Stimulated activated CD8-positive, alpha-beta memory T cell treated with anti-CD3 and anti-CD28 coated beads, Interleukin-15, amount 100 ng/mL, for 24 hours (primary cell): ENCODE measurements at places on chromosomes 2 and 18.

DNA sequence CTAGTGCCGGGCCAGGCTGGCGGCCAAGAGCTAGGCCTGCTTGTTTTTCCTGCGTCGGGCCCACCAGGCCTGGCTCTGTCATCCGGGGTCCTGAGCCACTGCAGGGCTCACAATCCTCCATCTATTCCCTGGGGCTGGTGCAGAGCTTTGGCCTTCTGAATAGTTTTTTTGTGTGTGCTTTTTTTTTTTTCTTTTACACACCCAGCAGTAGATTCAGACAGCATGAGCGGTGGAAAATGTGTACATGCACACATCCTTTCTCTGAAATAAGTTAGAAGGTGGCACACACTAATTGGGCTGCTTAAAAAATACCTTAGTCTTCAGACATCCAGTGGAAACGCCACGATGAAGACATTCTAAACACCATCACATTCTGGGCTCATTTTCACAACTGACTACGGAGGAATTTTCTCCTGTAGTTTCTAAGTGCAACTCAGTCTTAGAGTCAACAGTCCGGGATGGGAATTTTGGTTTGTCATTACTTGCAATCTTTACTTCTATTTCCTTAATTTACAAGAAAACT, 6.1 kb downstream of the ZFP36L2 start:
- DNase-seq: no peak

- no peak for DNase-seq
These were observed 44.2 kb upstream of the TAF1B start for GRCh38 chr2:9799011-9799596.

DNA sequence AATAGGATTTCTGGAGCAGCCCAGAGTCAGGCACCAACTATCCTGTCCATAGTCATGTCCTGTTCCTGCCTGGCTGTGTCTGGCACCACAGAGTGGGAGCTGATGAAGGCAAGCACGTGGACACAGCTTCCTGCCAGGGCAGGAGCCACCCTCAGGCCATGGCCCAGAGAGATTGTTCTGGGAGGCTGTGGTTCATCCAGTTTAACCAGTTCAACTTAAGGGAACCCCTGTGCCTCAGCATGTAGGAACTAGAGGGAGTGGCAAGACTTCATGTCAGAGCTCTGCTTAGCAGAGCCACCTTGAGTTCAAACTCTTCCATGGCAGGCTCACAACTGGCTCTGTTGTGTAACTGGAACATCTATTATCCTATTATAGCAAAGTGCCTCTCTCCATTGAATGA, 73.2 kb upstream of the NCKAP5 start:
- no peak for DNase-seq

DNA sequence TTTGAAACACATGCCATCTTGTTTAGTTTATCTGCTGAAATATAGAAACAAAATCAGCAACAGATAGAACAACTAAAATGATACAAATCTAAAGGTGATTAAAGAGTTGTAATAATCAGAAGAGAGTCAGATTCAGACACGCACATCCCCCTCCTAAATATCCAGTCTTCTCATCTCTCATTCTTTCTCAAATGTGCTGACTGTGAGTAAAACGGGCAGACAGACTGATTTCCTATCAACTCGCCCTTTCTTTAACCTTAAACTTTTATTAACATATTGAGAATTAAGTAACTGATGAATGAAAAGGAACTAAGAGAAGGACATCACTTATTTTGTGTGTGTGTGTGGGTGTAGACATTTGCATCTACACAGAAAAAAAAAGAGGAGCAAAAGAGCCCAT, 34.6 kb upstream of the SPP2 start:
- DNase-seq: no peak

DNA sequence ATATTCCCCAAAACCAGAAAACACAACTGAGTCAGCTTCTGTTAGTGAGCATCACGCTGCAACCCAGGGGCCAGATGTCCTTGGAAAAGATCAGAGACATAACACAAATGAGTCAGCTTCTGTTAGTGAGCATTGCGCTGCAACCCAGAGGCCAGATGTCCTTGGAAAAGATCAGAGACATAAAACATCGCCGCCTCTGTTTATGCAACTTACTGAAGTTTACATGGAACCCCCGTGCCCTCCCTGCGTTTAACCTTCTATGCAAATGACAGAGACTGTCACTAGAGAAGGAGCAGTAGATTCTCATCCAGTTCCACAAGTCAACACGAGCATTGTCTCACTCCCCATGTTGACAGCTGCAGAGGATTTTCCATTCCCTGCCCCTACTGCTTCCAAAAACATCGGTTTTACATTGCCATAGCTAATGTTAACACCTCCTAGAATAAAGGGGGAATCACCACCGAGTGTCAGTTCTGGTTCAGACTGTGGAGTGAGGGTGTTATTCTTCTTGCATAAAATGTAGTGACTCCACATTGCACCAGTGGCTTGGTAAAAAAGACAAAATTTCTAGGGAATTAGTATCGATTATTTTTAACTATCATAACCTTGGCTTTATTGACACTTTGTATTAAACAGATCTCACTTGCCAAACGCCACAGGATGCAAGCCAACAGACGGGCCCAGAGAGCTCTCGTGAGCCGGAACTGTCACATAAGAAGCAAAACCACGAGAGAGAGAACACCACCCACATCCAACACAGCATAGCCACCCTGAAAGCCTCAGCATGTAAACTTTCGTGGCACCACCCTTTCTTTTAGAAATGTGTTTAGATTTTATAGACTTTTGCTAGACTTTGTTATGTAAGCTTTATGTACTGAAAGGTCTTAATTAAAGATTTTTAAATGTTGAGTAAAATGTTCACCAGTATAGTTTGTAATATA, 87.7 kb downstream of the SH3YL1 start:
- no peak for DNase-seq

- no peak for DNase-seq
These were observed 322.1 kb downstream of the CCDC85A start for GRCh38 chr2:56505885-56506284.

GRCh38 chr2:73902284-73902683, 9.5 kb downstream of the ACTG2 start:
- DNase-seq: no peak

DNA sequence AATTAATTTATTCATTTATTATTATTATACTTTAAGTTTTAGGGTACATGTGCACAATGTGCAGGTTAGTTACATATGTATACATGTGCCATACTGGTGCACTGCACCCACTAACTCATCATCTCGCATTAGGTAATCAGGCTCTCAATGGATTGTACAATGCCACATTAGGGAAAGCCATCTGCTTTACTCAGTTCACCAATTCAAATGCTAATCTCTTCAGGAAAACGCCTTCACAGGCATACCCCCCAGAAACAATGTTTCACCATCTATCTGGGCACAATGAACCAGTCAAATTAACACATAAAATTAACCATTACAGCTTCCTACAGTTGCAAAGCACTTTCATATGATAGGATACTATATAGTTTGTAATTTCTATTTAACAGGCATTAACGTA, 84.8 kb upstream of the DNAJC10 start:
- DNase-seq: no peak

GRCh38 chr2:141242008-141242407, 888.8 kb downstream of the LRP1B start:
- no peak for DNase-seq

GRCh38 chr18:65721619-65722018, 29.2 kb upstream of the CDH7 start:
- no peak for DNase-seq

GRCh38 chr2:147223119-147223518, 621.7 kb upstream of the ACVR2A start:
- no peak for DNase-seq

GRCh38 chr2:2699121-2699505, 368.0 kb upstream of the MYT1L start:
- DNase-seq: no peak

- no peak for DNase-seq
These were observed 92.8 kb upstream of the HS6ST1 start for GRCh38 chr2:128411431-128411830.

DNA sequence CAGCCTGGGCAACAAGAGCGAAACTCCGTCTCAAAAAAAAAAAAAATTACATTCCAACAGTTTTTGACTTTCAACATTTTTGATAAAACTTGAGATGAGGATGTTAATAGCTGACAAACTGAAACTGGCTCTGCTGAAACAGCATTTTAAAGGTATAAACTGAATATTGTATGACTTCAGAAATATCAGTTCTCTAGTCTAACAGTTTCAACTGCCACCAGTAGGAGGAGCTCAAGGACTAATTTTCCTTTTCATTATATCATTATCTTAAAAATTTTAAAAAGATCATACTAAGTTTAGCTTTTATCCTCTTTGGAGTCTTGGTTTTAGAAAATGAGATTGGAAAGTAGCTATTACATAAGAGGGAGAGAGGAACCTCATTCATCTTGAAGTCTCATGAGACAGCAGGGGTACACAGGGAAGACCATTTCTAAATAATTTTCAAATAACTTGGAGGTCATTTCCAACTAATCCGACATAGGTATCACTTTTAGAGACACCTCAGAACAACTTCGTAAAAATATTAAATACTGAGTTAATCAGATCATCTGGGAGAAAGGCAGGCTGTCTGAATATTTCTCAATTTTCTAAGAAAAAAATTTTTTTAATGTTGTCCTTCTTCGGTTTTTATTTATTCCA, 37.6 kb upstream of the MCM6 start:
- no peak for DNase-seq

DNA sequence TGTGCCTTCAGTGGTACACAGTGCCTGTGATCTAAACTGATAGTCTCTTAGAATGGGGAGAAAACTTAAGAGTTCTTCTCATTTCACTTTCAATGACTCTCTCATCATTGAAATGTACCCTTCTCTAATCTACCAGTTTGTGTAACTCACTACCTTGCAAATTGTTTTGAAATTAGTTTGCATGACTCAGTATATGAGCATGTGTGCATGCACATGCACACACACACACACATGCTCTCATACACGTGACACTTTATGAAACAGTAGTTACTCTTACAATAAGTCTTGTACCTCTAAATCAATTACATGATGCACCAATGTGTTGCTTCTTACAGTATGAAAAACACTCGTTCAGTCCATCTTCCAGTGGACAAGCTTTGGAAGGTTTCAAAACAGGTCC, 10.6 kb downstream of the LYPD6B start:
- DNase-seq: no peak

GRCh38 chr2:25215232-25215631, 46.9 kb upstream of the POMC start:
- no peak for DNase-seq

GRCh38 chr18:75201282-75202270, 7.4 kb downstream of the PTGR3 start:
- no peak for DNase-seq

DNA sequence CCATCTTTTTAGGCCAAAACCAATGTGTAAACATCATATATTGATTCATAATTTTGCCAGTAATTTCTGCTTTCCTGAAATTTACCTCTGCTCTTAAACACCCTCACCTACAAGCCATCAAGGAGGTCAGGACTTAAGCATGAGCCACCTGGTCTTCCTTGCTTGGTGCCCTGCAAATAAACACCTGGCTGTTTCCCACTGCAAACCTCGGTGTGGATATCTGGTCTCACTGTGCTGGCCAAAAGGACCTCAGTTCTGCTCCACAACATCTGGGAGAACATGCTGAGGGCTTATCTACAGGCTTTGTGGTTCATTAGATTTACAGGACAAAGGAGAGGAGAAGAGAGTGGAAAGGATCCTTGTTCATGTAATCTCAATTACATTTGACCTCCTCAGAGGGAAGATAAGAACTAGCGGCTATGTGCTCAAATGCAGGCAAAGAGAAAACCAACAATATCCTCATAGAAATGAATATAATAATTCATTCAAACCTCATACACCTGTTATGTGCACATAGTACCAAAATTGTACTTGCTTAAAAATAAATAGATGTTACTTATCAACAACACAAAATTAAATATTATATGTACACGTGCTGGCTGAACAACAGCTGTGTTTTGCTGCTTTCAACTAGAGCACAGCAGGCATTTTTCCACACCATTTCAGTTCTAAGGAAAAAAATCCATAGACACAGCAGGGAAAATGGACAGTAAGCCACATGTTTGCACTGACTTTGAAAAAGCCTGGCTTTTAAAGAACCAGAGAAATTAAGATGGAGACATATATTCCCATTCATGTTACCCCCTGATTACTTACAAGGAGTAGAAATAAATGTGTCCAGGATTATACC, 465.1 kb downstream of the LPIN1 start:
- no peak for DNase-seq
